Activated CD8-positive, alpha-beta memory T cell treated with anti-CD3 and anti-CD28 coated beads for 1 hour (primary cell): ENCODE measurements at places on chromosomes 6 and 20.

DNA sequence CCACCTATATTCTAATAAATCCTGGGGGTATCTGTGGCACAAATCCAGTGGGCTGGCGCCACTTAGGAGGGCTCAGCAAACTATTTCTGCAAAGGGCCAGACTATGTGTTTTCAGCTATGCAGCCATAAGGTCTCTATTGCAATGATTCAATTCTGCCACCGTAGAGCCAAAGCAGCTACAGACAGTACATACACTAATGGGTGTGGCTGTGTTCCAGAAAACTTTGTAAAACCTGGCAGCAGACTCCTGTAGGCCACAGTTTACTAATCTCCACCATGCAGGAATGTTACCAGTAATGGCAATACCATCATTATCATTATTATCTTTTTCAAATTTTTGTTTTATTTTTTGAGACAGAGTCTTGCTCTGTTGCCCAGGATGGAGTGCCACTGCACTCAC, 65.7 kb downstream of the SULF2 start:
- DNase-seq, result no peak

DNA sequence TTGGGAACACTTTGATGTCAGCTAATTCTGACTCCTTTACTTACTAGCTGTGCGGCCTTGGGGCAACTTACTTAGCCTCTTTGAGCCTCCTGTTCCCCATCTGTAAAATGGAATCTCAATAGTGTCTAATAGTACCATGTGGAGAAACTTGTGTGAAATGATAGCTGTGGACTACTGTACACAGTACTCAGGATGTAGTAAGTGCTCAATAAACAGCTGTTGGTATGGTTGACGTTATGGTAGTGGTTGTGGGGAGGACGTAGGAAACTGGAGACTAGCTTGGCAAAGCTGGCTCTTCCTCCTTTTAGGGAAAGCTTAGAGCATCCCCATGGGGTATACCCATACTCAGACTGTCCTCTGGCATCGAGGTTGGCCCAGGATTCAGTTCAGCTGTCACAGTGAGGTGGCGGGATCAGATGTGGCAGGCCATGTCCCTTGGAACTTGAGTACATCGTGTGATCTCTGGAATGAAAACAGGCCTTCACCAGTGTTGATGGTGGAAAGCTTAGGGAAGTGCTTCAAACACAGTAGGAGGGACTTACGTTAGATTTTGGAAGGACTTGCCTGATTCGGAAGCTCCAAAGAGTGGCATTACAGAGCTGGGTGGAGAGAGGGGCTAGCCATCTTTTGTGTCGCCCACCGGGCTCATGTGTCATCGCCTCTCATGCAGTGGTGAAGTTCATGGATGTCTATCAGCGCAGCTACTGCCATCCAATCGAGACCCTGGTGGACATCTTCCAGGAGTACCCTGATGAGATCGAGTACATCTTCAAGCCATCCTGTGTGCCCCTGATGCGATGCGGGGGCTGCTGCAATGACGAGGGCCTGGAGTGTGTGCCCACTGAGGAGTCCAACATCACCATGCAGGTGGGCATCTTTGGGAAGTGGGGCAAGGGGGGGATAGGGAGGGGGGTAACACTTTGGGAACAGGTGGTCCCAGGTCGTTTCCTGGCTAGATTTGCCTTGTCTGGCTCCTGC, 7.1 kb downstream of the VEGFA start:
- no peak for DNase-seq

DNA sequence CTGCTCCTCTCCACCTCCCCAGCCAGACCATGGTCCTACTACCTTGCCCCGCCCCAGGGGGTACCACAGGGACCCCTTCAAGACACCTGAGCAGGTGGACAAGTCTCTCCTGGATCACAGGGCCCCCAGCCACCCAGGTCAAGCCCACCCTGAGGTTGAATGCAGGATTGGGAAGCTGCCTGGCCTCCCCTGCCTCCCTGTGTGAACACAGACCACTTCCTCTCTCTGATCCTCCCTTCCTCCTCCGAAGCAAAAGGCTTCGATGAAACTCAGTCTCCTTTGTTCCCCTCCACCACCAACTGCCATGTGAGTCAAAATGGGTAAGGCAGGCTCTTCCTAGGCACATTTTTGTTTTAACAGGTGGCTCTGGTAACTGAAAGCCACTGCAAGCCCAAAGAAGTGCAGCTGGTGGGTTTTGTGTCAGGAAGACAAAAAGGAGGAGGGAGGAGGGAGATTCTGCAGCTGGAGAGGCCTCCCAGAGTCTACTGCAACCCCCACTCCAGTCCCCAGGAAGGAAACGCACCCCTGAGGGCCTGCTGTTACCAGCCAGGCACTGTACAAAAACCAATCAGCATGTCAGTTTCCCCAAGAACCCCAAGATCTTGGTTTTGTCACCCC, 5.4 kb downstream of the ADA start:
- DNase-seq, result no peak

GRCh38 chr20:24146231-24146634, 157.7 kb upstream of the GGTLC1 start:
- no peak for DNase-seq

GRCh38 chr20:53247468-53248103, 275.4 kb downstream of the TSHZ2 start:
- DNase-seq, result no peak
